ENCODE measurements at places on chromosomes 13 and 19.

- DNase-seq, result no peak
These were observed 23.1 kb downstream of the TMED1 start for GRCh38 chr19:10812902-10813404.

DNA sequence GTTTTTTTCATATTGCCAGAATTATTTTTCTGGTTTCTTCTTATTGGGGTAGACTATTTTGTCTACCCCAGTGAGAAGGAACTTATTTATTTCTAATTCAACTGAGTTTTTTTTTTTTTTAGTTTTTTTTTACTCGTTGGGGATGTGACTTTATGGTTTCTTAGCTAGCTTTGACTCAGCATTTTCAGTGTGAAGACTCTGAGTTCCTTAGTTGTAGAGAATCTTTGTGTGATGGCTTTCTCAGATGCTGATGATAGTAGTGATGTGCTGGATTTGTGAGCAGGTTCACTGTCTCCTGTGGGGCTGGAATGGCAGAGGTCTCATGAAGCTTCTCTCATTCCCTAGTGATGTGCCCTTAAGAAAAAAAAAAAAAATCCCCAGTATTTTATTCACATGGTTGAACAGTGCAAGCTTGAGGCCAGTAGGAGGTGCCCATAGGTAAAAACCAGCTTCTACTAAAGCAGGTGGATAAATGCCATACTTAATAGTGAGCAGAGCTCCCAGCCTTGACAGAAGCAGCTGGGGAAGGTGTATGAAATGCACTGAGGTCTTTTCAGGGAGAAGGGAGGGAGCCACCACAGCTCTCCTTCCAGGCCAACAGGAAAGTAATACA is 106.2 kb upstream of the KLF5 start:
- DNase-seq, result no peak

- no peak for DNase-seq
These were observed 1074.3 kb upstream of the PCDH9 start for GRCh38 chr13:68304286-68304893.

DNA sequence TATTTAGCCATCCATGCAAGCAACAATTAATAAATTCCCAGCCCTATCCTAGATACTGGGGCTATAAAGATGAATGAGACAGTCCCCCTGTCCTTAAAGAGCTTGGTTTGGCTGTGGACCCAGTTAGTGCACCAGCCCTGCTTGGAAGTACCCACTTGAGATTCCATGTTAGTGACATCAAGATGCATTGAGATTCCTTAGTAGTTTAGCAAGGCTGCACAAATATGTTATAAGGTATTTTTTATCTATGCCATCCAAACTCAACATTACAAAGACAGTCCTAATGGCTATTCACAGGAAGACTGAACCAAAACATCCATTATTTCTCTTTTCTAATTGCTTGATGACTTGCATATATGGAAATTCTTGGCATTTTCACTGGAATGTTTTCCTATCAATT is 48.8 kb upstream of the RAP2A start:
- DNase-seq, result no peak

GRCh38 chr13:60268203-60268555 is 104.5 kb upstream of the DIAPH3 start:
- DNase-seq, result no peak

GRCh38 chr19:56321989-56322440 is 7.4 kb upstream of the ZSCAN5A start:
- DNase-seq, result no peak

DNA sequence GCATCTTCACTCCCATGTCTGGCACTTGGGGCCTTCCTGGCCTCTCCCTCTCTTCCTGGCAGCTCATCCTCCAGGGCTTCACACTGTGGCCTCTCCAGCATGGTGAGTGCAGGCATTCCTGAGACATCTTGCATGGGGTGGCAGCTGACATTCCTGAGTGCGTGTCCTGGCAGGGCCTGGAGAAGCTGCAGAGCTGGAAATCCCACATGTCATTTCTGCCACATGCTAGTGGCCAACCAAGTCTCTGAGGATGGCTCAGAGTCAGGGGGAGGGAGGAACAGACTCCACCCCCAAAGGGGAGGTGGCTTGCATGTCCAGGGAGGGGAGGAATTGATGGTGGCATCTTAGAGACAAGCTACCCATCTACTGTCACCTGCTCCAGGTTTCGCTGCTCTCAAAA is 41.6 kb upstream of the AMER2 start:
- no peak for DNase-seq

DNA sequence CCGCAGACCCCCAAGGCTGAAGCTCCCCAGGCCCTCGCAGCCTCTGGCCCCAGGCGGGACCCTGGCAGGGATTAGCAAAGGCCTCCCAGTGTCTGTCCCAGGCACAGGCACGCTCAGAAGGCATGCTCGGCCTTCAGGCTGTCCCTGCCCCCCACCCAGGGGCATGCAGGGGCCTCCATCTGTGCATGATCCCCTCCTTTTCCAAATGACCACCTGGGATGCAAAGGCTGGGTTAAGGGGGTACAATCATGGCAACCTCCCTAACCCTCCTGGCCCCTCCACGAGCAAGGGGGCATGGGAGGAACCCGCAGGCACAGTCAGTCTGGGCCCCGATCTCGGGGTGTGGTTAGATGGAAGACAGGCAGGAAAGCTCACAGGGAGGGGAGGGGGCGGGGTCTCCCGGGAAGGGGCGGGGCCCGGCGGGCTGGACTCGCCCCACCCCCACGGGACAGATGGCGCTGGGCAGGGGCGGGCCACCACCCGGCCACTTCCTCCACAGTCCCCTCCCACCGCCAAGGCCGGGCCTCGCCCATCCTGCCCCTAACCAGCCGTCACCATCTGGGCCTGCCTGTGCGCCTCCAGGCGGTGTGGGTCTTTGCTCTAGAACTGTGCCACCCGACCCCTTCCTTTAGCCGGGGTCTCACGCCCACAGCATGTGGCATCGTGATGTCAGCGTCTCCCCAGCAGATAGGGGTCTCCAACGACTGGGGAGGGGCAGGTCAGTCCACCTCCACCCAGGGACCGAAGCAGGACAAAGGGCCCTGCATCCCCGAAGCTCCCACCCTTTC is 7.0 kb upstream of the REXO1 start:
- peak; percentile 69 for DNase-seq

DNA sequence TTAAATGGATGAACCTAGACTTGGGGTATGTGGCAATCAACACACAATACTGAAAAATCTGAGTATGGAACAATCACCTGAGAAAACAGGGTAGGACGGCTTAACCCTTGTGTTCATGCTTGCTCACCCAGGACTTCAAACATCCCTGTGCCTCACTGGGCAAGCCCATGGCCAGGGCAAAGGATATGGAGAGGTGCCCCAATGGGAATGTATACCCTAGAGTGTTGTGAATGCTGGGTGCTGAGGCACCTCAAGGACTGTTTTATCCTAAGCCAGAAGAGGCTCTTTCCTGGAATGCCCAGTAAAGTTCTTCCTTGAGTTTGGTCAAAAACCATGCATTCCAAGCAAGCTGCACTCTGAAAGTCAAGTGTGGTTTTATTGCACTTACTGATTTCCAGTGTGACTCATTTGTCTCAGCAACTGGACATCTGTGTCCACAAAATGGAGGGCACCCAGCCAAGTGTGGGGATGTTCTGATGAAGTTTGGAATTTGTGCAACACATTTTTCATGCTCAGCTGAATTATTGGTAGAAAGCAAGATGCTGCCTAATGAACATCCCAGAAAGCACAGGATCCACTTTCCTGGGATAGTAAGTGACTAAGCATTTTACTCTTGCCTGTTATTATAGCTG is 531.3 kb downstream of the RFC3 start:
- DNase-seq, result no peak

DNA sequence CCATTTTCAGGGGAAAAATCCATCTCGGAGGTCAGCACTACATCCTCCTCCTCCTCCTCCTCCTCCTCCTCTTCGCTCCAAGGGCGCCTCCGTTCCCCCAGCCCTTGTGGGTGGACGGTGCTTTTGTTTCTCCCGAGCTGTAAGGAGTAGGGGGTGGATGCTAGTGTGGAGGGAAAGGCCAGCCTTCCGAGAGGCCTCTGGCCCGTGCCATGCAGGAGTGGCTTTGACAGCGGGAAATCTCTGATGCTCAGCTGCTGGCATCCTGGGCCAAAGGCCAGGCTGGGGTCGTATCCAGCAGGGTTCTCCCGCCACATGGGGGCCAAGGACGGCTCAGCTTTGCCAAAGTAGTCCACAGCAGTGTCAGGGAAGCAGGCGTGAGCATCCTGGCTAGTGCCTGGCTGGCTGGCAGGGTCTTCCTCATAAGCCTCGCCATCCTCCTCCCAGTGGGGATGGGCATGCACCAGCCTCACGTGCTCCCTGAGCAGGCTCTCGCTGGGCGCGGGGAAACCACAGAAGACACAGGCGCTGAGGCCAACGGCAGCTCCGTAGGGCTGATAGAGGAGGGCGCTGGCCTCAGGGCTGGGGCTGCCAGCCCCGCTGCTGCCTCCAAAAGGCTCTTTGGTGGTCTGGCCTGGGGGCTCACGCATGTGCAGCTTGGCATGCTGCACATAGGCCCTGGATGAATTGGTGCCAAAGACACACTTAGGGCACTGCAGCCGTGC is 10.5 kb downstream of the WIZ start:
- no peak for DNase-seq

- DNase-seq, result no peak
These were observed 37.0 kb upstream of the DCT start for GRCh38 chr13:94516456-94516855.

DNA sequence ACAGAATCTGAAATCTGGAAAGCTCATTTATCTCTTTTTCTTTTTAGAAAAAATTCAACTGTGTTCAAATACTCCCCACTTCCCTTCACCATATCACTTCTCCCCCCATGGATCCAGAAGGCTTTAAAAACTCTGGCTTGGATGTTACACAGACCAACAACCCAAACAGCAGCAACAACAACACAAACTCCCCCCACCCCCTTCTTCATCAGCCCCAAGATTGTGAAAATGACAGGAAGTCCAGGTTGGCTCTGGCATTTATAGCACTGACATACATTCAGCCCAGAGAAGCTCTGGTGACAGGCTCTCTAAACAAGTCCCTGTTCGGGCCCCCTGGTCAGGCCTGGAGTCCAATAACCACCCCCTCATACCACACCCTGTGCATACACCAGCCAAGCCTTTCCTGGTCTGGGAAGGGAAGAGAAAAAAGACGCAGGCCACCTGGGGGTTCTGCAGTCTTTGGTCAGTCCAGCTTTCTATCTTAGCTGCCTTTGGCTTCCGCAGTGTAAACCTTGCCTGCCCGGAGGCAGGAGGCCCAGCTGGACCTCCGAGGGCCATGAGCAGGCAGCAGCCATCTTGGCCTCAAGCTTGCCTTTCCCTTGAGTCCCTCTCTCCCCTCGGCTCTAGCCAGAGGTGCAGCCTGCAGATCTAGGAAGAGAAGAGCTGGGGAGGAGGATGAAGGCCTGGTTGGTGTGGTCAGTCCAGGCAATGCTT is 6.8 kb downstream of the CDX2 start:
- no peak for DNase-seq

DNA sequence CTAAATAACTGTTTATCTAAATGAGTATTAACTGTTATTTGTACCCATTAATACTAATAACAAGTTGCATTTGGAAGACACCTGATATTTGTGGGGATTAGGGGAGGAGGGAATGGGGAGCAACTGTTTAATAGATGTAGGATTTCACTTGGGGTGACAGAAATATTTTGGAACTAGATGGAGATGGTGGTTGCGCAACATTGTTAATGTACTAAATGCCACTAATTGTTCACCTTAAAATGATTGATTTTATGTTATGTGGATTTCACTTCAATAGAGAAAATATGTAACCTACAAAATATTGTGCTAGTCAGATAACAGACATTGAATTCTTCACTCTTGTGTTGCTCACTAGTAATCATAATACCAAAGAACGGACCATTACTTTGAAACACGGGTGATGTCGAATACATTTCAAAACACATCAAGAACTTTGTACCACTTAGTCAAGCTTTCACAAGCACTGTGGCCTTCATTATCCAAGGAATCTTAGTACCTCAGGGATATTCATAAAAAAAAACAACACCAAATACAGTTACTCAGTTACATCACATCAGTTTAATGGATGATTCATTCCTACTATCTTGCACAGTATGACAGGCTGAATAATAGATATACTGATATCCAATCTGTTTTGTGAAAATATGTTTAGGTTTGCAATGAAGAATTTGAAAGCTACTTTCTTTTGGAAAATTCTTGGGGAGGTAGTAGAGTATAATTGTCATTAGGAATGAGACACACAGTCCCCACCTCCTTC is 721.8 kb downstream of the PCDH9 start:
- DNase-seq, result no peak

- peak; percentile 9 for DNase-seq
These were observed 62.1 kb downstream of the DGKH start for GRCh38 chr13:42110410-42111155.

DNA sequence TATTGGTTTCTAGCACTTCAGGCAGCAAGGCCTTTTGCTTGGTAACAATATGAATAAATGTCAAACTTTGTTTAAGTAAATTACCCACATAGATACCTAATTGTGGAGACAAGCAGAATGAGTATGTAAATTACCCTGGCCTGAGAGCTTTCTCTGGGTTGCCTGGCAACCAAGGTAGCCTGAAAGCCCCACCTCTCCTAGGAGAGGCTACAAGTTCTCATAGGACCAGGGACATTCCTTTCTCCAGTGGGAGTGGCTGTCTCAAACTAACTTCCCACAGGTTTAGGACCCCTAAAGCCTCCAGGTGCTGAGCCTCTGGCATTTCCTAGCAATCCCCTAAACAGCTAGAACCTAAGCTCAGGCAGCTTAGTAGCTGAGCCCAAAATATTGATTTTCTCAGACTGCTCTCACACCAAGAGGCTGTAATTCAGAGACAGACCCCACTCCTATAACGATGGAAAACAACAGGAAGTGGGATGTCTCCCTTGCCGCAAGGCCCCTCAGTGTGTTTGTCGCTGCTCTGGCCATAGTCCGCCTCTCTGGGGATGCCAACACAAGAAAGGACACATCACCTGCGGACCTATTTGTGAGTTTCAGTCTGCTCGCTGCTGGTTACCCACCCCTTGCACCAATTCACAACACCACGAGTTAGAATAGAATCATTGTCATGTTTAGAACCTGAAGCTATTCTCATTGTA is 207.3 kb downstream of the DLEU7 start:
- no peak for DNase-seq

DNA sequence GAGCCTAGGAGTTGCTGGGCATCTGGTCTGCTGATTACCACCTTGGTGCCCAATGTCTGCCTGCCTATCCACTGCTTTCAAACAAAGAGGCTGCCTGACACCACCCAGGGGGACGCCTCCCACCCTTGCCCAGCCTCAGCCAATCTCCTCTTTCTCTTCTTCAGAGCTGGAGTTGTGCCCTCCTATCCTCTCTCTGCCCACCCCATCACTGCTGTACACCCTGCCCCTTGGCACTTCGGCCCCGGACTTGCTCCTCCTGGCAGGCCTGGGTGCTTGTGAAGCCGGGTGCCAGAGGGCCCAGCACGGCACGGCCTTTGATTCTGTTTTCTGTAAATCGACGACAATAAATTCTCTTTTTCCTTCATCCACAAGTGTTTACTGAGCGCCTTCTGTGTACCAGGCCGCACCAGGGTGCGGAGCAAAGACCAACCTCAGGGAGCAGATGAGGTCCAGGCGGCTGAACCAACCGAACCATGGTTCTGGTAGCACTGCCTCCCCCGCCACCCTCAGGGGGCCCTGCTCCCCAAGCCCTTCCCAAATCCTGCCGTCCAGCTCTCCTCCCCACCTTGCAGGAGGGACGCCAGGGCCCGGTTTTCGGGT is 5.0 kb downstream of the RNF225 start:
- DNase-seq, result no peak
